ENCODE measurements at places on chromosomes 4 and X.

- no peak for DNase-seq
Measured at GRCh38 chr4:139806929-139807328, 141.3 kb downstream of the MGST2 start.

GRCh38 chr4:111283066-111283677 lies 660.3 kb upstream of the PITX2 start:
- peak; percentile 41 for DNase-seq

- DNase-seq = no peak
Measured at GRCh38 chr4:130808492-130808891, 1712.5 kb downstream of the C4orf33 start.

DNA sequence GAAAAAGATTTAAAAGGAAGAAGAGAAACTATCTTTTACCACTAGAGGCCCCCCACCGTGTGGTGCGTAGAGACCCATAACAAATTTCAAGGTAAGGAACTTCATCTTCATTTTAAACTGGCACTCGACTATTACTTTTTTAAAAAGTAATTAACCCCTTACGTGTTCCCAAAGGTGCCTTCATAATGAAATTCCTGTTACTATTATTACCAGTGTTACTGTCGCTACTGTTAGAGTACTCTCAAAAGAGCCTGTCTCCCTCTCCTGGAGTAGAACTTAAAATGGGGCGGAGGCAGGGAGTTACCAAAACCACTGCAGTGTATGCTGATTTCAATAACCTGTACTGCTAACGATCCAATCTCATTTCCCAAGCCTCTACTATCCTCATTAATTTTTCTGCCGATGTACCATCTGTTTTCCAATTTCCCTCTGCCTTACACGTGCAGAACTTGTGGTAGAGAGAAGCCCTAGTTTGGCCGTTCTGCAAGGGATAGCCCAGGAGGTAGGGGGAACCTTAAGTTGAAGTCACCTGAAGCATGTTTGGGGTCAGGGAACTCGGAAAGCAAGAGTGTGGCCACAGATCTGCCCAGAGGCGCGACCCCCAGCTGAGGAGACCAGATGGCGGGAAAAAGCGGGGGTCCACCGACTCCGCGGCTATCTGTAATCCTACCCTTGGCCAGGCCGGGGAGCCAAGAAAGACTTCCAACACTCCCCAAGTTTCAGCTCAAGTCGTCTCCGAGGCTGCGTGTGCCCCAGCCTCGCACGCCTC lies 720 bp upstream of the STK26 start:
- DNase-seq = no peak

DNA sequence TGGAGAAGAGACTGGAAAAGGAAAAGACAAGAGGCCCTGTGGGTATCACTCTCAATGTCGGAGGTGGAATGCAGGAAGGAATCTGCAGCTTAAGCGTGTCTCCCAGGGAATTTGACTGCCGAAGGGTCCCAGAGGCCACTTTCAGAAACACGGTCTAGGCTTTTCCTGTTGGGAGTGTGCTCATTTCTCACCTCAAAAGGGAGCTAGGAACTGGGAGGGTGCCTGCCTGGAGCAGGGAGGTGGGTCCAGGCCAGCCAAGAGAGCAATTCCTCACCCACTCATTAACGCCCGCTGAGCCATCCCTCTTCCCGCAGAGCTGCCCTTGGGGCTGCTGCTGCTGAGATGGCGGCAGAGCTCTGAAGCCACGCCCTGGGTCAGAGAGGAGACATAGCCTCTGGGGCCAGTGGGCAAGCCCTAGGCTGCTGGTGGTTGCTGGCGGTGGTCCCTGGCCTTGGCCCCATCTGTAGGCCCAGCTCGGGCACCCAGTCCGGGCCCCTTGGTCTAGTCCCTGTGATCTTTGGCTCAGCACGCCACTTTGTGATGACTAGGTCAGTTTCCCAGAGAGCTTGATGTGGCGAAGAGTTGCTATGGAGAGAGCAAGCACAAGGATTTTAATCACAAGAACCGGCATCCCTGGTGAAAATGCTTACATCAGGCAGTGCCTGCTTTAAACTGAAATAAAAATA lies 4.1 kb downstream of the ZNF185 start:
- no peak for DNase-seq

DNA sequence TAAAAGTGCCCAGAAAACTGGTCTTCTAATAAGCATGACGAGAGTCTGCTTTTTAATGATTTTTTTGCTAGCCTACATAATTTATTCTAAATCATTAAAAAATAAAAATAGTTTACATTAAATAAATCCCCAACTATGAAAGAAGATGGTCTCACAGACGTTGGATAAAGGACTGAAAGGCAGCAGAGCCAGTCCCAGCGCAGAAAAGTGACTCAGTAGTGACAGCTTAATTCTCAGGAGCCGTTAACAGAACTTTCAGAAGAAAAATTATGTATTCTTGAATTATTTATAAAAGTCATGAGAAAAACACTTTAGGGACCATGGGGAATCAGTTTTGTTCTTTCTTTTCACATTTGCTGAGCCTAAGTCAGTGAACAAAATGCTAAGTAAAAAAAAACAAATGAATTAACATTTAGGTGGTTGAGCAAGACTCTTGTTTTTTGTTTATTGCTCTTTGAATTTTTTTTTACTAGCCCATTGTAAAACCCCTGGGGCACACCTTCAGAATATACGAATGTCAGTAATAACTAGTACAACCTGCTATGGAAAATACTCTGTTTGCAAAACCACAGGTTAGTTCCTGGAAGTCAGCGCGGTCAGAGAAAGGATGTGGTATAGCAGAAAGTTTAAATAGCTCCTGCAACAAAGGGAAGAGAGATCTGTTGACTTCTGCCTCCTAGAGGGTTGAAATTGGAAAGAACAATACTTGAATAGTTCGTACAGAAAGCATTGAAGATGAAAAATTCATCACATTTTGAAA lies 50.4 kb upstream of the CCDC160 start:
- DNase-seq = peak; percentile 57

DNA sequence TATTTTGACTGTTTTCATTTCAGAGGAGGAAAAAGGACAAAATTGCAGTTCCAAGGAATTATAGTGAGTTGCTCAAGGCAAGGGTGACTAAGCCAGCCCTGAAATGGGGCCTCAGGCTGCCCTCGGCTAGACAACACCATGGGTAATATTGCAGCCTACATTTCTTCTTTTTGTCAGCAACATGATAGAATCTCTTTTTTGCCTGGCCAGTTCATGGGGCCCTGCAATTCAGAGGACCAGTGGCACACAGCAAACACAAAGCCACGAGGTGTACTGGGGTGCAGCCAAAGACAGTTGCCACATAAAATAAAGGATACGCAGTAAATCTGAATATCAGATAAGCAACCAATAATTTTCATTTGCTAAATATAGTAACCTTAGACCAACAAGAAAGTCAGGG lies 41.8 kb downstream of the RBM47 start:
- DNase-seq = no peak

GRCh38 chrX:6468706-6469105 lies 66.2 kb downstream of the VCX3A start:
- no peak for DNase-seq

All from activated T-cell treated with anti-CD3 and anti-CD28 coated beads, Interleukin-2, amount 50 U/mL, for 72 hours (primary cell).